ENCODE measurements at places on chromosomes 3 and 15.

DNA sequence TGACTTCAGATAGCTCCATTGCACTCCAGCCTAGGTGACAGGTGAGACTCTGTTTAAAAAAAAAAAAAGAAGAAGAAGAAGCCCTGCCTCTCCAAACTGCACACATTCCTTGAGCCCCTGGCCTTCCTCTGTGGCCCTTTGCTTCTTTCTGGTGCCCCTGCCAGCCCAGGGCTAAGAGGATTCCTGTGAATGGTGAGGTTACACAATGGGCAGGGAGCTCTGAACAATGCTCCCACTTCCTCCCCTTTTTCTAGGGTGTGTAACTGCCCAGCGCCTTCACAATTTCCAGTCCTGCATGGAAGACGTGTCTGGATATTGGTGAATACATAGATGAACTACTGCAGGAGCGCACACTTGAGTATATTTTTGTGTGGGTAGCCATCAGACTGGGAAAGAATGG is 3.6 kb upstream of the AMOTL2 start:
- DNase-seq: no peak

GRCh38 chr15:47548231-47548630 is 169.1 kb upstream of the SEMA6D start:
- DNase-seq: no peak

GRCh38 chr15:93179072-93179471 is 90.1 kb upstream of the RGMA start:
- DNase-seq: no peak

DNA sequence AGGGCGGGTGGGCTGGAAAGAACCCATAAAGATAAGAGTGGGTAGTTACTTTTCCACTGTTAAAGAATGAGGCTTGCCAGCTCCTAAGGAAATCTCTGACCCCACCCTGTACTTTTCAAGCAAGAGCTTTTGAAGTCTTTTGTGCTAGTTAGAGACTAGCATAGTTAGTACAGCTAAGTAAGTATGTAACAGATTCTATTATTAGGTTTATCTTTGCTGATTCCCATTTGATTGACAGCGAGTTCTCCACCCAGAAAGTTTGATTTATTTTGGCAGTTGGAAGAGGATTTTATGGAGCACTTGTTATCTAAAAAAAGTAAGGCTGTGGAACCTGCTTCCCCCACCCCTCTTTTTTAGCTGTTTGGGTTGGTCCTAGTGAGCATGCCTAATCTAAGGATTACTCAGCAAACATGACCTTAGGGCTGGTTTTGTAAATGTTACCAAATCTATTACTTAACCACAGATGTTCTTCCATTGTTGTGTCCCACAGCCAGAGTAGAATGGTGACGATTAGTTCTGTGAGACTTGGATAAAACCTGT is 57.6 kb downstream of the FNDC3B start:
- peak; percentile 57 for DNase-seq

GRCh38 chr15:74958320-74958907 is 1.8 kb upstream of the RPP25 start:
- peak; percentile 30 for DNase-seq

DNA sequence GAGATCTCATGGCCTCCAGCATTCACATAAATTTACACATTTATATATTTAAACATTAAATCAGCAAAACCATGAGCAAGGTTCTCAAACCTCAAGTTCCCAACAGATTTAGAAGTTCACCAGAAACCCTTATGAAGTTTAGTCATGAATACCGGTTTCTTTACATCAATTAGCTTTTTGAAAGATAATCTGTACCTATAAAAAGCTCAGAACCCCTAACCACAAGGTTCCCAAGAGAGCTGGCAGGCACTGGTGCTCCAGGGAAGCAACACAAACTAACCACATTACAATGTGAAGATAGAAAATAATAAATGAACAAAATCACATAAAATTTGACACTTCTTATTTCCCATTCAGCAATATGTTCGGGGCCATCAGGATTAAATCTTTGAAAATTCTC is 150.9 kb downstream of the FBN1 start:
- DNase-seq: peak; percentile 28

- no peak for DNase-seq
These were observed 19.9 kb downstream of the INO80 start for GRCh38 chr15:41096178-41096577.

DNA sequence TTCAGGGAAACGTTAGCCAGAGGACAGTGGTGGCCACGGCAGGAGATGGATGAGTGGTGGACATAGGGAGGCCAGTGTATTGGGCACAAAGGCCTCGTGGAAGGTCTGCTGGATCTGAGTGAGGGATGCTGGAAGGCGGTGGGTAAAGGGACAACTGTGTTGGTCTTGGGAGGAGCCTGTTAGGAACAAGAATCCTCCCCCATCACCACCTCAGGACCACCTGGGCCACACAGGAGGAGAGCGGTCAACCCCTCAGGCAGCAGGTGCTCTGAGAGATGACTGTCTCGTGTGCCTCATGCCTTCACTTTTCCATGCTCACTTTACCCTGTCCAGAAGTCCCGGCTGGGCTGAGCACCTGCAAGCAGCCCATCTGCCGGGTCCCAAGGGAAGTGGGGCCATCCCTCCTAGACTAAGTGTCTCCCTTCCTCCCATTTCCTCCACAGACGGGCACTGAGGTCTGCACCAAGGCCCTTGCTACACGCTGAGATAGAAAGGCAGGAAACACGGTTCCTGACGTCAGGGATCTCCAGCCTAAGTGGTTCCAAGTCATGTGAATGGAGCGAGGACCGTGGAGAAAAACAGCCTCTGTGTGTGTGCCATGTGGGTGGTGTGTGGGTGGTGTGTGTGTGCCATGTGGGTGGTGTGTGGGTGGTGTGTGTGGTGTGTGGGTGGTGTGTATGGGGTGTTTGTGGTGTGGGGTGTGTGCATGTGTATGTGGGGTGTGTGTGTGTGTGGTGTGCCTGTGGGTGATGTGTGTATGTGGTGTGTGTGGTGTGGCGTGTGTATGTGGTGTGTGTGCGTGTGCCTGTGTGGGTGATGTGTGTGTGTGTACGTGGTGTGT is 47.8 kb upstream of the CTSH start:
- no peak for DNase-seq

- DNase-seq: no peak
These were observed 256.5 kb downstream of the GABRB3 start for GRCh38 chr15:26516102-26516980.

DNA sequence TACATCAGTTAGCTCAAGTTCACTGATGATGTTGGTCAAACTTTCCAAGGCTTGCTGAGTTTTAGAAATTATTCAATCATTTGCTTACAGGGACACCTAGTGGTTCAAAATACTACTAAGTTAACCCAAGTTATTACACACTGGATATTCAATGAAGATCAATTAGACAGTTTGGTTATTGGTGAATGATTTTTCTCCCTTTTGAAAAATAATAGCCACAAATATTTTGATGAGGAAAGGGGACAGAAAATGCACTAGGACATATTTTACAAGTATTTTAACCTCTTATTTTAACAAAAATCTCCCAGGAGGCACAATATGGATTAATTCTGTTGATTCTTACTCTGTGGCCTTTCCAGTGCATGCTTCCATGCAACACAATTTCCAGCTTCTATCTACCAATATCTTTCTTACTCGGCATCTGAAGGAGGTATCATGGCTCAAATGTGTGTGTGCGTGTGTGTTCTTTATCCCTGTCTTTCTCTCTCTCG is 20.1 kb upstream of the GOLGA6L2 start:
- peak; percentile 29 for DNase-seq

DNA sequence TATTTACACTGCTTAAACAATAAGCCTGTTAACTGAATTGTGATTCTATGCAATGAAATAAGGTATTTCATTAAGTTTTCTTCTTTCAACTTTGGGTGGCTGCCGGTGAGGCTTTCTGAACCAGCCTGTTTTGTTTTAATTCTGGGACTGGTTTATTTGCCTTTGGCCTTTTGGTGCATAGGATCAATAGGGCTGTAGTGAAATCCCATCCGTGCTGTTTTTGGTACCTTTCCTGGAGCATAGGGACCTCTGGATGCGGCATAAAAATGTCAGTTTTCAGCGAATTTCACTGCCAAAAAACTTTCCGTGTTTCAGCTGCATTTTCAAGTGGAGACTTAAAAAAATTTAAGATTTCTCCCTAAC is 514 bp downstream of the PLS1 start:
- DNase-seq: no peak

- peak; percentile 74 for DNase-seq
These were observed 36.0 kb downstream of the TM2D3 start for GRCh38 chr15:101615986-101616848.

- no peak for DNase-seq
These were observed 38.2 kb downstream of the MRPL46 start for GRCh38 chr15:88428805-88429605.

GRCh38 chr3:60696428-60697125 is 554.7 kb downstream of the FHIT start:
- no peak for DNase-seq

DNA sequence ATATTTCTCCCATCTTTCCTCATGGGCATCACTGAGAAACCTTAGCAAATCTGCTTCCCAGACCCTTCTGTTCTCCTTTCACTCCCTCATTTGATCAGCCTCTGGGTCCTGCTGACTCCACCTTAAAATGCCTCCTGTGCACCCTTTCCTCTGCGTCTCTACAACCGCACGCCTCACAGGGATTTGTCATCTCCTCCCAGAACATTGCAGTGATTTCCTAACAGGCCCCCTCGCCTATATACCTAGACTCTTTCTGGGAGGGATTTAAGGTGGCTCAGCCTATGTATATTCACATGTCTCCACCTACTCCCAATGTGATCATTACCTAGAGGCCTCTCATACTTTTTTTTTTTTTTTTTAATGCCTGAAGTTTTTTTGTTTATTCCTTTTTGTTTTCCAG is 69.2 kb downstream of the LIPC start:
- DNase-seq: no peak

- no peak for DNase-seq
These were observed 275.3 kb upstream of the GOLGA6L4 start for GRCh38 chr15:83960192-83960829.

GRCh38 chr15:74427607-74428441 is 5.9 kb downstream of the SEMA7A start:
- no peak for DNase-seq

GRCh38 chr3:146566138-146566537 is 21.7 kb upstream of the PLSCR1 start:
- no peak for DNase-seq

DNA sequence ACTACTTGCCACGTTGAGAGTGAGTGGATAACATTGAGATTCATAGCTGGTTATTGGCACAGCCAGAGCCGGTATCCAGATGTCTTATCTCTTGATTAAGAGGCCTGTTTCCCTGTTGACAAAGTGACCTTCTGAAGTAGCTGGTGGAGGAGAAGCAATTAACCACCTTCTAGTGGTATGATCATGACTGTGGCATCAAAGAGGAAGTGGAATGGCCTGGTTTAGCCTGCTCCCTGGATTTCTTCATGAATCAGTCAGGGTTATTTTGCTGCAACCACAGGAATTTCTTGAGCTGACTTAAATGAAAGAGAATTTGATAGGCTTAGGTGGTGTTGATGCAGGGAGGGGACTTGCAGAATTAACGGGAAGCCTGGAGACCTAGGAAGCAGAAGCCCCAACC is 398.3 kb downstream of the MFSD1 start:
- DNase-seq: peak; percentile 84

DNA sequence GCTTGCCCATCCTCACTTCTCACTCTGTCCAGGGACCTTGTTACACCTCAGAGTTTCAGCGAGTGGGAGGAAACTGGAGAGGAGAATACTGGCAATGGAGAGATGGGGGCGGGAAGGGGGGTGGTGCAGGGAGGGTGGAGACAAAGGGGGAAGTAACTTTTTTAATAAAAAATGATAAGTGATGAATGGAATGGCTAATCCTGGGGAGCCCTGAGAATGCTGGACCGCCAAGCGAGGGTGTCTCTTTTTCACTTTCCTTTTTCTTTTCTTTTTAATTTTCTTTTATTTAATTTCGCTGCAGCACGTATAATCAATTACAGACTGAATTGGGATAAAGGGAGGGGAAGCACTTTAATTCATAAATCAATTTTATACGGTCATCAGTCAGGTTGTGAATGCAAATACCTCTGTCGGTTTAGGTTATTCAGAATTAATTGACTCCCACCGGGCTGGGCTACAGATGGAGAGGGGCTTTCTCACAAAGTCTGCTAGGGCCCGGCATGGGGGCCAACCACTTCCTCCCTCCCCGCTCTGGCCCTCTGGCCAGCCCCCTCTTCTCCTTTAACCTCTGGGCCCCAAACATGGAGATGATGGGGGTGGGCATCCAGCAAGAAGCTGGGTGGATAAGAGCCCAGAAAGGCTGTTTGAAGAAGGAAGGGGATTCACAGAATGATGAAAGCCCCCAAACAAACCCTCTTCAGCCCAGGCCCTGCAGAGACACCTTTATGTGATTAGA is 106.8 kb upstream of the BOC start:
- DNase-seq: no peak

GRCh38 chr3:111669926-111670630 is 74.9 kb upstream of the ZBED2 start:
- peak; percentile 63 for DNase-seq

All from astrocyte of the hippocampus (primary cell).